B cell (primary cell): ENCODE measurements at places on chromosomes 1 and 21. TPM values are rescaled to one million over a fixed set of nuclear protein-coding genes. Genes with fewer than 3 reads are reported as not detected.

GJB3 gene
- not detected in 2 replicates for total RNA-seq

KPNA6 gene
- total RNA-seq = 49.9 and 54.8 TPM in 2 replicates

NR0B2 gene
- not detected in 2 replicates for total RNA-seq

SNRNP40 gene
- 65.6 and 67.7 TPM in 2 replicates for total RNA-seq

TNFRSF18 gene
- 33.5 and 38.1 TPM in 2 replicates for total RNA-seq

FHAD1 gene
- total RNA-seq = not detected in 2 replicates

DNA sequence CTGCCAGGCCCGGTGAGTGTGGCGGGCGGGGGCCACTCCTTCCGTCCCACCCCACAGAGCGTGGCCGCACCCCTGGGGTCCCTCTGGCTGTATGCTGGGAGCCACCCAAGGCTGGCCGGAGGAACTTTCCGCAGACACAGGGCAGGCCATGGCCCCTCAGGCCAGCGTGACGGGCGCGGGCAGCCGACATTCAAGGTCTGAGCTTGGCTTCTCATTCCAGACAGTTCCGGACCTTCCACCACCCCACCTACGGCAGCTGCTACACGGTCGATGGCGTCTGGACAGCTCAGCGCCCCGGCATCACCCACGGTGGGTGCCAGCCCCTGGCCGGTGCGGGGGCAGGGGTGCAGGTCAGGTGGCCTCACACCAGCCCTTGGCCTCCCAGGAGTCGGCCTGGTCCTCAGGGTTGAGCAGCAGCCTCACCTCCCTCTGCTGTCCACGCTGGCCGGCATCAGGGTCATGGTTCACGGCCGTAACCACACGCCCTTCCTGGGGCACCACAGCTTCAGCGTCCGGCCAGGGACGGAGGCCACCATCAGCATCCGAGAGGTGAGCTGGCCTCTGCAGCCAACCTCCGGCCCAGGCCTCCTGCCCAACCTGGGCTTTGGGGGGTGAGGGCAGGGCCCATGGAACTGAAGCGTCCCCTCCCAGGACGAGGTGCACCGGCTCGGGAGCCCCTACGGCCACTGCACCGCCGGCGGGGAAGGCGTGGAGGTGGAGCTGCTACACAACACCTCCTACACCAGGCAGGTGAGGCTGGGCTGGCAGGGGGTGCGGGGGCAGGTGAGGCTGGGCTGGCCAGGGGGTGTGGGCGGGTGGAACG, 7.3 kb downstream of the SCNN1D start:
- DNase-seq = no peak

GRCh38 chr1:160973491-160973890, 18.9 kb upstream of the ITLN2 start:
- no peak for DNase-seq

DNA sequence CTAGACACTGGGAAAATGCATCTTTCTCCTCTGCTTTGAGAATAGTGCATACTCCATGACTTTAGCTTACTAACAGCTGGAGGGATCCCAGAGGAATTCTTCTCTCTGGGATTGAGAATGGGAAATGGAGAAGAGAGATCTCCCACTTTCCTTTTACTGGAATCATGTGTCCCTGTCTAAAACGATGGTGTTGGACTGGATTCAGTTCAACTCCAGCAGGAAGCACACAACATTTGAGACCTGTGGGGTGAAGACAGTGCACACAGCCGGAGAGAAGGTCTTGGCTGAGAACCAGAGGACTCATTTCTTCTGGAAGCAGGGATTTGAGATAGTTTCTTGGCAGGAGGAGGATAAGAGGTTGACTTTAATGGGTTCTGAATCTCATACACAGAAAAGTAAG, 58.7 kb downstream of the TRABD2B start:
- no peak for DNase-seq

- peak; percentile 63 for DNase-seq
Measured at GRCh38 chr1:158329733-158330132, 1.6 kb downstream of the CD1B start.

DNA sequence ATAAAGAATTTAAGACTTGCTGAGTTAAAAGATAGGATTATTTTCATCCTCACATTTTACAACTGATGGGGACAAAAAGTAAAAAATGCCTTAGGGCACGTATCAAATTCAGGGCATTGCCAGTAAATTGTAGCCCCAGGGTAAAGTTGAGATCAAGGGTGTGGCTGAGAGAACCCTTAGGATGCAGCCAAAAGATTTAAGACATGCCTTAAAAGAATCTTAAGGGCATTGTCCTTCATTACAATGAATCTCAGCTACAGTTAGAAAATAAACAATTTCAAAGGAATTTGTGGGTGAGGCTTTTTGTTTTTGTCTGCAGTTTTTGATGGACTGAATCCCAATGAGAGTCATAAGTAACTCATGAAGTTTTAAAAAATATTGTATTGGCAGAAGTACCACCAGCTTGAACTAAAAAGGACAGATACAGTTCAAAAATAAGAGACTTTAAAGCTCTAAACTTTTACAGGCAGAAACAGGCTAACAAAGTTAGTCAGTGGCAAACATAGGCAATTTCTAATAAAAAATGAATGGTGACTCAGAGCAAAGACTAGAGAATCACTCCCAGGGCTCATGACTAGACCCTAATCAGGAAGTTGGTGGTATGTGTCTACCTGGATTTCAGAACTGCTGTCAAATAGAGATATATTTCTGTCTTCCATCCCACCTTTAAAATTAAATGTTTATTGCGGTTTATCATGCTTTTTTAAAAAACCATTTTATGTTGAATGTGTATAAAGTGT, 165.1 kb upstream of the SNX7 start:
- no peak for DNase-seq

GRCh38 chr1:232327899-232328298, 302.0 kb downstream of the SIPA1L2 start:
- no peak for DNase-seq

- no peak for DNase-seq
Measured at GRCh38 chr1:931380-932172, 7.9 kb downstream of the SAMD11 start.

GRCh38 chr1:227453631-227454355, 109.6 kb upstream of the ZNF678 start:
- no peak for DNase-seq

DNA sequence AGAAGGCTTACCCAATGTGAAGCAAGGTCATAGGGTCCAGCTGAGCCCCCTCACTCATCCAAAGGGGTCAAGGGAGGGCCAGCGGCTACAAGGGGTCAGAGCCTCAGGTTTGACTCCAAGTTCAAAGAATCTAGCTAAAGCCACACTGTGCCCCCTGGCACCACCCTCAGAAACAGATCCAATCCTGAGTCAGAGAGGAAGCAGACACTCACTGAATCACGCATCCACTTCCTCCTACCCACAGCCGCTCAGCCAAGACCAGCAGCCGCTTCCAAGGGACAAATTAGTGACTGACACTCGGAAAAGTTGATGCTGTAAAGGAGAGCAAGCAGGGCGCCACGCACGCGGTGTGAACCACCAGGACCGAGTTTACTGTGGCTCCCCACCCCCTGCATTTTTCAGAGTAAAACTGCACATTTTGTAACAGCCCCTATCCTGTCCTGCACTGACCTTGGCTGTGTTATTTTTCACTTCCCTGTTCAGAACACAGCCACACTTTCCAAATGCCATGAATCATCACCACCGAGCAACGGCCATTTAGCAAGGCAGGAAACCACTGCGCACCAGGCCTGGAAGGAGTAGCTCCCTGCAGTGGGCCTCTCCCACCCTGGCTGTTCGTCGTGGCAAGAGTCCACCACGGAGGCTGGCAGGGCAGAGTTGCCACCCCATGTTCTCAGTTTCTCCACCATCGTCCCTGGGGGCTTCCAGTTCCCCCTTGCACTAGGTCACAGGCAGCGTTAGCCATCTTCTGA, 147.8 kb downstream of the TOMM20 start:
- peak; percentile 74 for DNase-seq
